ENCODE measurements at places on chromosomes 3 and 15.
A peak's percentile ranks its signal among the peaks of the same experiment; 100 is the strongest.

GRCh38 chr3:78049521-78049920 lies 1009.6 kb downstream of the ROBO2 start:
- DNase-seq, result no peak

GRCh38 chr3:121819236-121819635 lies 15.6 kb downstream of the IQCB1 start:
- DNase-seq, result no peak

- no peak for DNase-seq
These were observed 183.7 kb upstream of the DNAJC19 start for GRCh38 chr3:181173227-181173626.

DNA sequence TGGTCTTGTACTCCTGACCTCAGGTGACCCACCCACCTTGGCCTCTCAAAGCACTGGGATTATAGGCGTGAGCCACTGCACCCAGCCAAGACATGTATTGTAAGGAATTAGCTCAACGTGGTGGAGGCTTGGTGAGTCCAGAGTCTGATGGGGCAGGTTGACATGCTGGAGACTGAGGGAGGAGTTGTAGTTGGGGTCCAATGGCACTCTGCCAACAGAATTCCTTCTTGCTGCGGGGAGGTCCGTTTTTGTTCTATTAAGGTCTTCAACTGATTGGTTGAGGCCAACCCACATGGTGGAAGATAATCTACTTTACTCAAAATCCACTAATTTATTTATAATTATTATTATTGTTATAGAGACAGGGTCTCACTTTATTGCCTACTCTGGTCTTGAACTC lies 30.1 kb downstream of the PLA2G4D start:
- DNase-seq, result no peak

- no peak for DNase-seq
These were observed 168.7 kb downstream of the POTEB3 start for GRCh38 chr15:21271566-21271965.

DNA sequence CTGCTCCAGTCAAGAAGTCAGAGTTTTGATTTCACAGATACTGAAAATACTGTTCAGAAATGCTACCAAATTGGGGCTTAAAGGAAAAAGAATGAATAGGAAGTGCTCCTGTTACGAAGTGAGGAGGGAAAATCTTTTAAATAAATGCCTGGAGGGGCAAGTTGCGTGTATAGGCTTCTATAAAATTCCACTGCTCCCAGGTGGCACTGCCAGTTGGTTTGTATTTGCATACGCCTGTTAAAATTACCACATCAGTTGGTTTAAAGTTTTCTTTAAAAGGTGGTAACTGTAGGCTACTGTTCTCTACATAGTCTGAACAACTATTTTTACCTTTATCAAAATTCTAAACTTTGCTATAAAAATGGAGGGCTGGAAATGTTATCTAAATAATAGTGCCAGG lies 123.5 kb downstream of the DLG1 start:
- no peak for DNase-seq

- DNase-seq, result no peak
These were observed 507 bp upstream of the JMJD7 start for GRCh38 chr15:41827290-41827879.

DNA sequence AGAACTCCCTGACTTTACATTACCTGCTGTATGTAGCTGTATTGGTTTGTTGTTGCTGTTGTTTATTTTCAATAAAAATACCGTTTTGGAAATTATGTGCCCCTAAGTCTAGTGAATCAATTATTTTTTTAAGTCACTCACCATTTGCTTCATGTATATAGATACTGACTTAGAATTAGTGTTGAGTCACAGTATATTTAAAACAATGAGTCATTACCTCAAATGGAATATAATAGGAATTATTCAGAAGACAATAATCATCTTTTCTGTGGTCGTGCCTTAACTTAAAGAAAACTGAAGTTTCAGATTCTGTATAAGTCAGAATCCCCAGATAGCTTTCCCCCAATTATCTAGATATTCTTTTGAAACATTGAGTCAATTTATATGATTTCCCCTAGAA lies 21.0 kb upstream of the ALDH1A2 start:
- DNase-seq, result no peak

- no peak for DNase-seq
These were observed 344.6 kb downstream of the SV2B start for GRCh38 chr15:91444656-91445055.

GRCh38 chr15:22844421-22845288 lies 6.2 kb downstream of the NIPA2 start:
- DNase-seq, result no peak

DNA sequence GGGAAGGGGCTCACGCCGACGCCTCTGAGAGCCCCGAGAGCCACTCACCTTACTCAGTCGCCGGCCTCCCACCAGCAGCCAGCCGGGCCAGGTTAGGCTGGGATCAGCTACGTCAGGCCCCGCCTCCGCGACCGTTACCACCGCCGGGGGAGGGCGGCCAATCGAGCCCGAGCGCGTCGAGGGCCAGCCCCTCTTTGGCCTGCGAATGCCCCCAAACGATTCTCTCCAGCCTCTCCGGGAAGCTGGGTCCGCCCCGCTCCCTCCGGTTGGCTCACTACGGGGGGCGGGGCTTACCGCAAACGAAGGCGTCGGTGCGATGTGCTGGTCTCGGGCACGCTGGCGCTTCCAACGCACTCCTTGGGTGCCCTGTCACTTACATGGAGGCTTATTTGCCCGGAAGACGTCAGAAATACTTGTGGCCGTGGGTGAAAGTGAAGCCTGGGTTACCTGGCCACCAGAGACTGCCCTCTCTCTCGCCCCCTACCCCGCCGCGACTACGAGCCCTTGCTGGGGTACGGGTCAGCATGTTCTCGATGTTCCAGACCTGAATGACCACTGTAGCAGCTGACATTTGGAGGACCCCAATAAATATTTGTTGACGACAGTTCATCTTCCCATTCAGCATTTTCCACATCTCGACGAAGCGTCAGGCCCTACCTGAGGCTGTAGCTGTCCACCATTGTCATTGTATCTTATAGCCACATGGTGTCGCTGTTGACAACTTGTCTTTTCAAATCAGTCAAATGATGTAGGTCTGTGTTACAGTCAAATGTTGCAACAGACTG lies at the start of gene CEP70:
Gene CEP70 (minus strand): TSS at position 111 of the 785 bp plus-strand sequence. CDS start 21,333 bp downstream, outside the sequence.
- DNase-seq, result no peak

DNA sequence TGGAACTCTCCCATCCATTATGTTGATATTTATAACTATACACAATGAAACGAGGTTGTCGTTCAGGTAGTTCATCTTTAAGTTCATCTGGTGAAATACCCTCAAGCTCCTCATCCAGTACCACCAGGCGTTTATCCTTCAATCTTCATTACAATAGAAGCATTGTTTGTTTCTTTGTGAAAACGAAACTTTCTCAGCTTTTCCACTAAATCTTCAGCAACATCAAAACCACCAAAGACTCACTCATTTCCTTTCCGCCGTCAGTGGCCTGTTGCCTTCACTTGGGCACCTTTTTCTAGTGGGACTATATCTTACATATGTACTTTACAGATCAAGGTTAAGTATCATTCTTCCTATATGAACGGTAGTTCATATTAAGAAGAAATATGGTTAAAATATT lies 44.1 kb upstream of the TFG start:
- DNase-seq, result no peak

DNA sequence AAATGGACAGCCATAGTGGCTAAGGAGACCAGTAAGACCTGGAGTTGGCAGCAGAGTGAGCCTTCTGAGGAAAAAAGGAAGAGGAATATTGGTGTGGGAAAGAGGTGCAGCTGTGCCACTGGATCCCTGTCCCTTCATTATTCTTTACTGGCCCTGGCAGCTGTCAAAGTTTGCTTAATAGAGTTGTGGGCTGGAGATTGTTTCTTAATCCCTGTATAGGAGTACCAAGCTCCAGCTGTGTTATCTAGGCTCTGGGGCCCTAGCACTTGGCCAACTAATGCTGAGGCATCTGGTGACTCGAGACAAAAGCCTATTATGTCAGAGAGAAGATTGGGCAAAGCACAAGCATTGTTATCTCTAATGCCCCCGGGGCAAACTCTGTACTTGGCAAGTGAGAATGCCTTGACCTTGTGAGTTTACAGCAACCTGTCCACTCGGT lies 61.4 kb downstream of the ZNF609 start:
- peak; percentile 97 for DNase-seq

DNA sequence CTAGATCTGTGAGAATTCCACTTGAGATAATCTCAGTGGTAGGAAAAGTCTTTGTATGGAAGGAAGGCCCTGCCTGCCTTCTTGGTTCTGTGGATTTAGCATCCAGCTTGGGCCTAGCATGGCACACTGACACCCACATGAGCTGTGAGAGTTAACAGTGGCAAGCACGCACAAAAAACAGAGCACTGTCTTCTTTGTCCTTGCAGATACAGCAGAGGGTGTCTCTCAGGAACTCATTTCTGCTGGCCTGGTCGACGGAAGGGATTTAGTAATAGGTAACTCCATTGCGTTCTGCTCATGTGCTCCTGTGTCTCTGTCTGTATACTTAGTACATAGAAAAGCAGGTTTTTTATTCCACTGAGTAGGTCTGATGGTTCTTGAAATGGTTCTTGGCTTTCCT lies 14.4 kb upstream of the SLC22A13 start:
- DNase-seq, result no peak

GRCh38 chr3:111803123-111803593 lies 55.9 kb upstream of the PHLDB2 start:
- DNase-seq, result no peak

DNA sequence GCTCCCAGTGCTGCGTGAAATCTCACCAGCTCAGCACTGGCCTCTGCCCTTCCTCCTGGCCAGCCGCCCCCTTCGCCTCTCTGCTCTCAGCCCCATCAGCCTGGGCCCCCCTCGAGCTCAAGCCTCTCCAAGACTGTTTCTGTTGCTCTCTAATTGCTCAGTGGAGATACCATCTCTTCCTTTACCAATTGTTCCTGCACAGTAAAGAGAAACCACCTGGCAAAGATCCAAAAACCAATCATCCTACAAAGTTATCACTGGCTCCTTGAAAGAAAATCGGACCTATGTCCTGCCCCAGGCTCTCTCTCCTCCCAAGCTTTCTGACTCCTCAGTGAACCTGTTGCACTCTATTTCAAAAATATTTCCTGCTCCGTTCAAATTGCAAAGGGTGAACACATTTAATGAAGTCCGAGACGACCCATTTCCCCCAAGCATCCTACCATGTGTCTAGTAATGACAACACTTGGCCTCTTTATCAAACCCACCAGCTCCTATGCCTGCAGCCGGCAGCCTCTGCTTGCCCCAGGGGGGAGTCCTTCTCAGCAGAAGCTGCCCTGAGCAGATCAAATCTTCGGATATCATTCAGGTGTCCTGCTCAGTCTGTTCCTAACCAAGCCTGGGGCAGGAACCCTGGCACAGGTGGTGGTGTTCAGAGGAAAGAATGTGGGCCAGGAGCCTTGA lies 53.7 kb upstream of the FAM174B start:
- DNase-seq, result no peak

DNA sequence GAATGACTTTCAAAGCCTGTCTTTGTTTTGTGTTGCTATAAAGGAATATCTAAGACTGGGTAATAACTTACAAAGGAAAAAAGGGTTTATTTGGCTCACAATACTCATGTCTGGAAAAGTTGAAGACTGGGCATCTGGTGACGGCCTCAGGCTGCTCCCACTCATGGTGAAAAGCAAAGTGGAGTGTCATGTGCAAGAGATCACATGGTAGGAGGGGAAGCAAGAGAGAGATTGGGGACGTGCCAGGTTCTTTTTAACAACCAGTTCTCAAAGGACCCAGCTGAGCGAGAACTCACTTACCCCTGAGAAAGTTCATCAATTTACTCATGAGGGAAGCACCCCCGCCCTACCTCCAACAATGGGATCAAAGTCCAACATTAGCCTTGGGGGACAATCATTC lies 929.4 kb downstream of the ROBO1 start:
- DNase-seq, result no peak

DNA sequence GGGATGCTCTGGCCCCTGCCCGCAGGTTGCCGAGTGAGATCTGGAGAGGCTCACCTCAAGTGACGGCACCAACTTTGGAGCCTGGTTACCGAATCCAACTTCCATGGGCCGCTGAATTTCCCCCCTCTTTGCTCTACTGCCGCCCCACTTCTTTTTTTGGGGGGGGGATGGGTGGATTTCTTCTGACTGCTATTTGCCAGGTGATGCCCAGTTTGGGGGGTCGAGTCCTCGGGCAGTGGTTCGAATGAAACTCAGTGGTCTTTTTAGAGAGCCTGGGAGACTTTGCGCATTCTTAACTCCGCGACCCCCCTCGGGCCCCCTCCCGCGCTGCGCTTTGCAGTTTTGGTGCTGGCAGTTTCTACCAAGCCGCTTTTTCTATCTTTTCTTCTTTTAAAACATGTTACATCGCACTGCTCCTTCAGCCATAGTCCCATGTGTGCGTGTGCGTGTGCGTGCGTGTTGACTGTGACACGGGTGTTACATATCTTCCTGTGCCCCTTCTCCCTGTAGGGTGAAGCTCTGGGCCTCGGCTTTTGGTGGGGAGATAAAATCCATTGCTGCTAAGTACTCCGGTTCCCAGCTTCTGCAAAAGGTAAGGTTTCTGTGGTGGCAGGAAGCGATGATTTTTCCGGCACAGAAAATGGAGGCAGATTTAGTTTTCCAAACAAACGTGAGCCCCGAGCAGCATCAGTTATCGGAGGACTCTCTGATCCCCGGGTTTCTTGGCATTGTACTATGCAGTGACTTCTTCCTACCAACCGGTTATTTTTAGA lies 837 bp downstream of the CACNA2D3 start:
- no peak for DNase-seq

- DNase-seq, result no peak
These were observed 27.8 kb upstream of the RPL32 start for GRCh38 chr3:12869035-12869621.

GRCh38 chr3:183898028-183898431 lies 13.3 kb upstream of the PARL start:
- DNase-seq, result no peak

DNA sequence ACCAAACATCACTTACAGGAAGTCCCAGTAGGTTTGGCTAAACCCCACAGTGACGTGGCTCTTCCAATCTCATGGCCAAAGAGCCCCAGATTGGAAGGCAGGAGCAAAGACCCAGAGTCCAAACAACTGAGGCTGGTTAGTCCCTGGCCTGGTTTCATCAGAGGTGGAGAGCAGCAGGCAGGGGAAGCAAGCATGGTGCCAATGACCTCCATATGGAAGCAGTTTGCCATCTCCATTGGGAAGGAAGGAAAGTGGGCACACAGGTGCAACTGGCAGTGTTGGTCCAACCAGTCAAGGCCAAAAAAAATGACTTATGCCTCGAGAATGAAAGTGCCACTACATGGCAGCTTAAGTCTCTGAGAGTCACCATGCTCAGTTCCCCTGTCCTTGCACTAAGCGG lies 175.9 kb downstream of the NTRK3 start:
- no peak for DNase-seq

DNA sequence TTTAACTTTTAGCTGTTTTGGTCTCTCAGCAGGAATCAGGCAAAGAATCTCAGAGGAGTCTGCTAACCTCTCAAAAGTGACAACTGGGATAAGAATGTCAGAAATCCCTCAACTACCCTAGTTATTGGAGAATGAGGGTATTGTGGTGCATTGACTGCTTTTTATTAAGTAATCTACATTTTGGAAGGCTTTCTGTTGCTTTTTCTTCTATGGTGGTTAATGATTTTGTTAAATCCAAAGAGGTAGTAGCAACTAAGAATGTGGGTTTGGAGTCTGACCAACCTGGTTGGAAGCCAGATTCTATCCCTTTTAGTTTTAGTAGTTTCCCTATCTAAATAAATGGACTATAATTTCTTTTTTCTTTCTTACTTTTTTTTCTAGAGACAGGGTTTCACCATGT lies 94.7 kb upstream of the RNF7 start:
- DNase-seq, result no peak
